ENCODE measurements at places on chromosomes 6 and 20.

DNA sequence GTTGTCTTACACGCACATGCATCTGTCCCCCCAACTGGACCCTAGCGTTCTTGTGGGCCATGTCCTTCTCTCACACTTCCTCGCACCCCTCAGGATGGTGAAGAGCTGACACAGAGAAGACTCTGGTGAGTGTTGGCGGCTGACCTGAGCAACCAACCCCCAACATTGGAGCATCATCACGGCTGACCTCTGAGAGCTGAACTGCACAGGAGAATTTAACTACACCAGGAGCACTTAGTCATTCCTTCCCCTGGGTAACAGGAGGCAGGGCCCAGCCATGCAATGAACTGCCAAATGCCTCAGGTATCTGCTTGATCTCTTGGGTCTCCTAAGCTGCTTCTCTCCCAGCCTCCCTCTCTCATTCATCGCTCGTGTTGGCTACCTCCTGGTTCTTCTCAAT lies 88.5 kb downstream of the PSMG4 start:
- no peak for DNase-seq

GRCh38 chr20:14341801-14342200 lies 4.4 kb upstream of the FLRT3 start:
- DNase-seq: no peak

GRCh38 chr6:52209770-52210169 lies 23.6 kb downstream of the IL17A start:
- DNase-seq: no peak

DNA sequence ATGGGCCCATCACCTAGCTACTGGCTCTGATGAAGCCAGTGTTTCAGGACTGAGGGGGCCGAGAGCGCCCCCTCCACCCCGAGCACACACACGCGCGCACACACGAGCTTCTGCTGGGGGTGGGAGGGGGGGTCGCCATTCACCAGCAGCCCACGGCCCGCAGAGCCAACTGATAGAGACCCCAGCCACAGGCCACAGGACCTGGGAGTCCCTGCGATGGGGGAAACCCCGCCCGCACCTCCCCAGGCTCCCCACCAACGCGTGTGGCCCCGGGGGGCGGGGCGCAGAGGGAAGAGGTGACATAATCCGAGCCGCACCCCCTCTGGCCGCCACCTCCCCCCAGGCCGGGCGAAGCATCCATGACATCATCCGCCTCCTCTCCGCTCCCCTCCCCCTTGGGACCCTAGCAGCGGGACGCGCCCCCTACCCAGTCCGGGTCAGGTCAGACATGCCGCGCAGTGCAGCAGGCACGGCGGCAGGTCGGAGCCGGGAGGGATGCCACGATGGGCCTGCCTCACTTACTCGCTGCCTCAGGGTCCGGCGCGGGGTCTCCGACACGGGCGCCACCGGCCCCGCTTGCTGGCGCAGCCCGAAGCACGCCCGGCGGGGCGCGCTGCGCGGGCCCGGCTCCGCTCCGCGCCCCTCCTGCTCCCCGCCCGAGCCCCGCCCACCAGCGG lies at the start of gene LZTS3:
LZTS3 (minus strand) TSS at position 617 of the 677 bp plus-strand sequence. CDS start 6,386 bp downstream, outside the sequence.
- DNase-seq: no peak

DNA sequence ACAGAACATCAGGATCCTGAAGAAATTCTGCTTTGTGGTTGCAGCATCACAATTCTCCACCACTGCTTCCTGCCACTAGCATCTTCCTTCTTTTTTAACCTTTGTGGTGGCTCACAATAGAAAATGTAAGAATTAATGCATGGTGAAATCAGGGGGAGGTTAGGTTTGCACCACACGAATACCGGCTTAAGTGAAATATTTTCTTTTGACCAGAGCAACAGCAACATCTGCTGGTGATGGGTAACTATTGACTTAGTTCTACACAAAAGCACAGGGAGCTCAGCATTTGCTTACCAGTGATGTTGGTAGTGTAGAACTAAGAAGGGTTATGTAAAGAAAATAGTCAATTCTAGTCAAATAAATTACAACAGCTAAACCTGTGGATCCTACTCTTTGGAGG lies 280.5 kb downstream of the SYNE1 start:
- no peak for DNase-seq

DNA sequence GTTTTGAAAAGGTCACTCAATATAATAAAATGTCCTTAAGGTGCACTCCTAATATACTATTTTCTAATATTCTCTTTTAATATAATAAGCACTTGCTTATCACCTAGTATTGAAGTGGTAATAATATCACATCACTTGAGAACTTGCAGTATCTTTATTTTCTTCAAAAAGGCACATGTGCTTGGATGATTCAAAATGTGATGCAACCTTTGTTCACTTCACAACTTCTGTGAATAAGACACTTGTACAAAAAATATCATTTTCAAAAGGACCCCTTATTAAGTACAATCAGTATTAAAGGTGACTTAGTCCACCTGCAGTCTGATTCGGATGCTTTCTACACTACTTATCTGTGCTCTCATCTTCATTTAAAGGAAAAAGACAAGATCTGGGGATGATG lies 3.4 kb downstream of the PRELID3B start:
- DNase-seq: no peak

- no peak for DNase-seq
Measured at GRCh38 chr6:108841377-108841855, 6.8 kb upstream of the ARMC2 start.

DNA sequence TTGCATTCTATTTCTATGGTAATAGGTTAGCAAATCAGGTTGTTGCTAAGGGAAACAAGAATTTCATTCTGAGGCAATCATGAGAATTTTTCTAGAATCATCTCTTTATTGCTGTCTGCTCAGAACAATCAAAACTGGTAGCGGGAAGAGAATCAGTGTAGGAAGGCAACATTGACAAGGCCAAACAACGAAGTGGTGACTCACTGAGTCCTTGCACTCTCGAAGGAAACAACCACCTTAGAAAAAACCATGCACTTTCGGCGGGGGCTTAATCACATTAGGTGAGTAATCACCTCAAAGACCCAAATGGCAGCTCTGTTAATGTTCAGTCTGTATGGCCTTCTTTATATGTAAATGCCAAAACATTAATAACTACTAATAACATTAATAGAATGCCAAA lies 78.8 kb upstream of the MAP7 start:
- DNase-seq: no peak

- DNase-seq: no peak
Measured at GRCh38 chr6:163706500-163707087, 292.1 kb downstream of the QKI start.

GRCh38 chr6:154649721-154650120 lies 83.5 kb upstream of the SCAF8 start:
- no peak for DNase-seq

DNA sequence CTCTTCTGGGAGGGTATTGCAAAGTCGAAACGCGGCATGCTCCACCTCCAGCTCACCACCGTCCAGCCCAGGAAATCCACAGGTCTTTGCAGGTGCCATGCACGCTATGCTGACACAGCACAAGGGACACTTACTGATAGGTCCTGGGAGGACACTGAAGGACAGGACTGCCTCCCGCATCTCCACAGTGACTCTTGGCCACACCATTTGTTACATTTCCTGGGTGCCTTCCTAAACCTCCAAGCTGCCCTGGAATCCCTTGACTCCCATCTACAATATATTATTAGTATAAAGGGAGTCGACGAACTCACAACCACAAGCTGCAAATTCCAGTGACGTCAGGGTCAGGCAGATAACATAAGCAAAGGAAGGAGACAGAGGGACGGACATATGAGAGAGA lies 106.9 kb downstream of the JPH2 start:
- DNase-seq: no peak
